ENCODE measurements at places on chromosomes 5 and 9.
A peak's percentile ranks its signal among the peaks of the same experiment; 100 is the strongest.

DNA sequence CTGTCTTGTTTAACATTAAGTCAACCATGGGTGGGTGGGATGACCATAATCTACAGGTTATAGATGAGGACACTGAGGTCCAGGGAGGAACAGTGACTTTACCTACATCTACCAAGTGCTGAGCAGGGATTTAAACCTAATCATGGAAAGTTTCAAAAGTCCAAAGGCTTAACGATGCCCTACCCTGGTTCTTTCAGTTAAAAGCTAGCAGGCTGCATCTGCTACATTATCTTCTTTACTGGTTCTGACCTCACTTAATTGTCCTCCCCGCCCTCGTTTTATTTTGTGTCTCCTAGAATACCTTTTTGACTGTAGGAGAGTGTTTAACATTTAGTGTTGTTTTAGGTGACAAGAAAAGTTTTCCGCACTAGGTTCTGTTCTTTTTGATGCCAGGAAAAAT is 735.2 kb downstream of the TLR4 start:
- DNase-seq = no peak

- DNase-seq = peak; percentile 25
These were observed 2.0 kb upstream of the ZNF462 start for GRCh38 chr9:106860721-106861639.

- peak; percentile 18 for DNase-seq
These were observed 315.0 kb upstream of the TLE4 start for GRCh38 chr9:79256691-79257213.

GRCh38 chr9:14391620-14392019 is 77.7 kb upstream of the NFIB start:
- DNase-seq = no peak

DNA sequence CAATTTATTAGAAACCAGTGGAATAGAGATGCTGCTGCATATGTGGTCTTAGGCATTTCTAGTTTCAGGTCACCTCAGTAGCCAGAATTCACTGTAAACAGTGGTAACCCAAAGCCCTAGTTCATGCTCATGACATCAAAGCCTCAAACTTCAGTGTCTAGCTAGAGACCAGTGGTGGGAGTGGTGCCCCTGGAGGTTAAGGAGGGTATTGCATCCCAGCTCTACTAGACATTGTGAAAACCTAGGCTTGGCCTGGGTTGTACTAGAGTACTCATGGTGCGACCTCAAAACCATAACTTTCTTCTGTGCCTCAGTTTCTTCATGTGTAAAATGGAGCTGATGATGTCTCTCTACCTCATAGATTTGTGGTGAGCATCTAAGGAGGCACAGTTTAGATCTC is 18.8 kb downstream of the COL5A1 start:
- no peak for DNase-seq

DNA sequence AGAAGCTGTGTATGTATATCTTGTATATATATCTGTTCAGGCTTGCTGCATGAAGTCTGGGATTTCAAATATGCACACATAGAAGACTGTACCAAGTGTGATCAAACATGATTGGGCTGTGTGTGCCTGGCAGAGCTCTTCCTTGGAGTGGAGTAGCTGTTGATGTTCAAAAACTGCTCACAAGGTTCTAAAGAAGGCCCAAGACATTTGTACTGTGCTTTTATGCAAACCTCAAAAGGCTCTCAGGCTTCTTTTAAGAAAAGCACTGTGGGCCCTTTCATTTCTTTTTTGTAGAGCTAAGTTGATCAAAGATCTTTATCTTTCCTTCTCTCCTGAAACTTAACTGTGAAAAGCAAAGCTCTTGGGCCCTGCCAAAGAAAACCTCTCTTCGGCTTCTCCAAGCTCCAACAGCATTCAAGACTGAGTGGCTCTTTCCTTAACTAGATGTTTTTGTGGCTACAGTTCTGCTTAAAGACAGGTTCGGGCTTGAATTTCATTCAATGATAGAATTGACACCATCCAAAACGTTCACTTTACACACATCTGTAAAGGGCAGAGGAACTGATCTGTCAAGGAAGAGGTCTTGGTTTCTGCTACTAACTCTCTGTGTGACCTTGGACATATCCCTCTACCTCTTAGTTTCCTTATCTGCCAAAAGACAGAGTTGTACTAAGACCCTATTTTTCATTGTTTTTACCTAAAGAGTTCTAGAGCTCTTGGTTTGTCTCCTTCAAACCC is 105.8 kb upstream of the IL6ST start:
- no peak for DNase-seq

DNA sequence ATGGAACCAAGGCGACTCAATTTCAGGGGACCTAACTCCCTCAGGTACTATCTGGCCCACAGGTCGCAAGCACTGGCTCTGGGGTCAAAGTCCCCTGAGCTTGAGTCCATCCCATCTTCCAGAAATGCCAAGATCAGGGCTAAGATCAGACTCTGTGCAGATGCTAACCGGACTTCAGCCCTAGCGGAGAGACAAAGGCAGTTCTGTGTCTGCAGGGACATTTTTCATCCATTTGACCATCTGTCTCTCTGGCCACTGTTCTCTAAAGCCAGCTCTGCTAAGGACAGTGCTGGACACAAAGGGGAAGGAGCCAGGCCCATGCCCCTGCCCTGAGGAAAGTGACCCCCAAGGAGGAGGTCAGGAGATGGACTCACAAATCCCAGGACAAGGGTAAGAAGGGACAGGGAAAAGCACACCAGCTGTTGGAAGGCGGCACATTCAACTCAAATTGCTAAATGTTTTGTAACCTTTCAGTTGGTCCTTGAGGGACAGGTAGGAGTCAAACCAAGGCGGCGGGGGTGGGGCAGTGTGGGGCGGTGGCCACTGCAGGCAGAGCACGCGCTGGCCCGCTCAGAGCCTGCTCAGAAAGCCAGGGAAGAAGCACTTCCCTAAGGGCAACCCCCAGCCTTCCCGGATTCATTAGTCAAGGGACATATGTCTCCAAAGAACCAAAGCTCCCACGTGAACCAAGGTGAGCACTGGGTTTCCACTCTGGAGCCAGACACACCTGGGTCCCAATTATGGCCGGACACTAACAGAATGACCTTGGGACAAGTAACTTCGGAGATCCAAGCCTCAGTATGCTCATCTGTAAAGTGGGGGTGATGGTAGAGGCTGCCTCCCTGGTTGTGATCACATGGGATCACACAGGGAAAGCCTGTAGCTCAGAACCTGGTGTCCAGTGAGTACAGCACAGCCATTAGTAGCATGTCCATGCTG is 42.8 kb downstream of the STK10 start:
- peak; percentile 61 for DNase-seq

- no peak for DNase-seq
These were observed 9.9 kb upstream of the GLIS3 start for GRCh38 chr9:4309806-4310205.
